ENCODE measurements at places on chromosomes 7 and 10. TPM values are rescaled to one million over a fixed set of nuclear protein-coding genes. Genes with fewer than 3 reads are reported as not detected.

GRCh38 chr7:44887293-44887692, 2.0 kb upstream of the PURB start:
- no peaks in the 10 kb centered on the region for H3K36me3 ChIP-seq
- H3K4me1 ChIP-seq: peaks cover 11% of the 10 kb centered on the region
- no peak for DNase-seq
- H3K4me3 ChIP-seq: no peak overlapping the region
- H3K27ac ChIP-seq: no peak overlapping the region
- H3K27me3 ChIP-seq: no peaks in the 10 kb centered on the region

DNA sequence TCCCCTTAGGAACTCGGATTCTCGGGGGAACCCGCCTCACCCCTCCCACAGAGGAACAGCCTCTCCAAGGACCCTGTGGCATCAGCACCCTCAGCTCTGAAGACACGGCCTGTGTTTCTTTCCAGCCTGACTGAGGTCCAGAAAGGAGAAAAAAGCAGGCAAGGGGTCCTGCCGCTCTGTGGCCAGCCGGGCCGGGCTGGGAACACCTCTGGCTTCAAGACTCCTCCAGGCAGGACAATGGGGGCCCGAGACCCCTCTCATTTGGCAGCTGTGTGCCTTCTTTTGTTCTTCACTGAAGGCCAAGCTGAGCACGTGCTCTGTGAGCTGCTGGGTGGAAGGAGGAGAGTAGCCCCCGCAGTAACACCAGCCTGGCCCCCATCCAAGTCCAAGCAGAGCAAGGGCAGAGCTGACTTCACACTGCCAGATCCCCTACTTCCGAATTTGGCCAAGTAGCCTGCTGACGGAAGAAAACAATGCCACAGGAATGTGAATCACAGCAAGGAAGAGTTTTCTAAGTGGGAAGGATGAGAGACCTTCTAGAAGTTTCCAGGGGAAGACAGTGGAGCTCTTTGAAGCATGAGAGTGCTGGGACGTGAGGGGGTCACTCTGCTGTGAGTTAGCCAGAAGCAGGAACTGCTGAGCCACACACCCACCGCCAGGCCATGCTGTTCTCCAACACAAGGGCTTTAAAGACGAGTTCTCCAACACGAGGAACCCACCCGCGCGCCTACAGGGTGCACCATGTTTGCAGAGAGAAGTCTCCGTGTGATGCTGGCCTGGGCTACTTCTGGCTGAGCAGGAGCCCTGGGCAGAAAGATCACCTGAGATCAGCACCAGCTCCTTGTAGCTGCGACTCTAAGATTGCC, 3.1 kb downstream of the CNPY1 start:
- H3K36me3 ChIP-seq: no peaks in the 10 kb centered on the region
- no peak overlapping the region for H3K27ac ChIP-seq
- no peak overlapping the region for H3K4me3 ChIP-seq

DNA sequence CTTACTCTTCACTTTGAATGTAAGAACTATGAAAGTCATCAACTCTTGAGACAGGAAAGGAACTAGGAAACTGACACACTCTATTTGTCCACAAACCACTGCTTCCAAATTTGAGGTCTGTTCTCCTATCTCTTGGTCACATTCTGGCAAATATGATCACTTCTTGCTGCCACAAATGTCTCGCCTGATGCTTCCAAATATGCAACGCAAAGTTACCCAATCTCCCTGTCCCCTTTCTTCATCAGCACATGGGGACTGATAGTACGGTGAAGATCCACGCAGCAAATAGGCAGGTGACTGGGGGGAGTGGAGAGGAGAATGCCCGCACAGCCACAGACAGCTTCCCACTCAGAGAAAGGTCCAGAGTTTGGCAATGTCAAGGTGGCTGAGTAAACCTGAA, 92.6 kb upstream of the TCF7L2 start:
- H3K36me3 ChIP-seq: no peaks in the 10 kb centered on the region
- no peak overlapping the region for H3K27ac ChIP-seq
- no peak for DNase-seq
- H3K4me3 ChIP-seq: no peak overlapping the region
- no peaks in the 10 kb centered on the region for H3K27me3 ChIP-seq

GRCh38 chr10:451021-451471, 238.4 kb downstream of the DIP2C start:
- H3K4me3 ChIP-seq: no peak overlapping the region
- no peak for DNase-seq
- H3K4me1 ChIP-seq: peaks cover 12% of the 10 kb centered on the region
- H3K36me3 ChIP-seq: no peaks in the 10 kb centered on the region

DNA sequence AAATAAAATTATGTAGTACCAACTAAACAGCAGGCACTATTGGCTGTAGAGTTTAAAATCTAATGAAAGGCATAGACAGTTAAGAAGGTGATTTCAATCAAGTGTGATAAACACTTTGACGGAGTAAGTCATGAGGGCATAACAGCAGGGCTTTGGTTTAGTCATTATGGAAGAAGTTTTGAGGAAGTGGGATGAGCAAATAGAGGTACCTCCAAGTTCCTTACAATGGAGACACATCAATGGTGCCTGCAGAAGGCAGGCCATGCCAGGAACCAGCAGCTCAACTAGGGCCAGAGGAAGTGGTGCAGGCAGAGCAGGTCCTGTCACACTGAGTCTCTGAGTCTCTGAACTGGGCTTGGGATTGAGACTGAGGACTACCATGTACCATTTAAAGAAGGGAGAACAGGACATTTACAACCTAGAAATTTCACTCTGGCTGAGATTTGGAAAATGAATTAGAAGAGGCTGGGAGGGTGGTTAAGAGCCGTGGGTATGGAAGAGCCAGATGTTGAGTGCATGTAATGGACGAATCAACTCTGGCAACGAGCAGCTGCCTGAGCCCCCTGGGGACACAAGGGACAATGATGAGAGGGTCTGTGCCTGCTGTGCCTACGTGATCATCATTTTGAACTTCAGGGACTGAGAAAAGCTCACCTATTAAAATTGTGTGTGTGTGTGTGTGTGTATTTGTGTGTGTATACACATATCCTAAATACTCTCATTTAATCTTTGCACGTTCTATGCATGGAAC, 208.7 kb upstream of the POM121L12 start:
- no peaks in the 10 kb centered on the region for H3K27me3 ChIP-seq
- no peaks in the 10 kb centered on the region for H3K36me3 ChIP-seq
- DNase-seq: no peak
- H3K4me3 ChIP-seq: no peak overlapping the region
- H3K27ac ChIP-seq: no peak overlapping the region

DNA sequence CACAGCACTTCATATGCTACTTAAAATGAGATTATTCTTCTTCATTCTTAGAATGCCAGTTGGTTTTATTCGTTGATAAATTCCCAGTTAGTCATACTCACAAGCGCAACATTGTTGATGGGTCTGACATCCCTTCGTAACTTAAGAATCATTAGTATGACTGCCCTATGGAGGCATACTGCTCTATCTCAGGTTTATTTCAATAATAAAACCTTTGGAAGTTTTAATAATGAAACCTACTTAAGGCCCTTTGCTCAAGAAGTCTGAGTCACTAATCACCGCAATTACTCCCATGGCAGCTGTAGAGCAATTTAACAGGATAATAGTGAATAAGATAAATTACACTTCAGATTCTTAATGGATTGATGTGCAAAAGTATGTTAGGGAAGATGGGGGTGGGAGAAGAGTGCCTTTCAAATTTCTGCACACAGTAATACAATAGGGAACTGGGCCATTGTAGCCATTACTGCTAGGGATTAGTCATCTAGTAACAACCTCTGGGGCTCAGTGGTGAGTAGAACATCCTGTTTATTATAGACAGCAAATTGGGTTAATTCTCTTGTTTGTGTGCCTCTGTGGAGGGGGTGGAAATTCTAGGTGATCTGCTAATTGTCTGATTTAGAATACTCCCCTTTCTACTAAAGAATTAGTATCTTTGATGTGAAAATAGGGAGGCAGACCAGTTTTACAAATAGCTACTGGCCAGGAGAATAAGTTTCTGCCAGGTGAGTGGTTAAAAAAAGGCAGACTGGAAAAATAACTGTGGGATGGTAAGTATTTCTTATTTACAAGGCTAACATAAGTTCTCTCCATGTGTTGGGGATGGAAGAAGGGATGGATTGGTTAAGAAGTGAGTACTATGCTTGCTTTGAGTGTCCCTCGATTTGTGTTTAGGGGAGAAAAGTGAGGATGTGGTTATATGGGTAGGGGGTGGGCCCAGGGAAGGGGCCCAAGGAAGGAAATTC, 74.5 kb upstream of the VKORC1L1 start:
- H3K4me3 ChIP-seq: no peak overlapping the region
- no peak overlapping the region for H3K27ac ChIP-seq
- no peak for DNase-seq
- H3K36me3 ChIP-seq: no peaks in the 10 kb centered on the region

GRCh38 chr10:117552701-117553141, 10.2 kb downstream of the EMX2 start:
- H3K27me3 ChIP-seq: no peaks in the 10 kb centered on the region
- no peak overlapping the region for H3K27ac ChIP-seq
- peak overlapping the region; percentile 37 for H3K4me3 ChIP-seq
- no peaks in the 10 kb centered on the region for H3K36me3 ChIP-seq

- no peak for DNase-seq
- H3K4me1 ChIP-seq: no peaks in the 10 kb centered on the region
- no peak overlapping the region for H3K27ac ChIP-seq
- H3K36me3 ChIP-seq: no peaks in the 10 kb centered on the region
- no peak overlapping the region for H3K4me3 ChIP-seq
Measured at GRCh38 chr7:52771177-52771576, 264.3 kb upstream of the POM121L12 start.

- no peak overlapping the region for H3K27ac ChIP-seq
- no peak for DNase-seq
- H3K4me3 ChIP-seq: no peak overlapping the region
- H3K36me3 ChIP-seq: no peaks in the 10 kb centered on the region
- no peaks in the 10 kb centered on the region for H3K27me3 ChIP-seq
Measured at GRCh38 chr7:6403907-6404306, 43.8 kb downstream of the DAGLB start.

The PRKG1 gene
- 16.9 TPM for total RNA-seq

The STOX1 gene
- total RNA-seq: 11.5 TPM

The TLX1 gene
- total RNA-seq: not detected

The EN2 gene
- 0.57 TPM for total RNA-seq
